SK-N-SH (cell line): ENCODE measurements at places on chromosomes 2 and 18. TPM values are rescaled to one million over a fixed set of nuclear protein-coding genes. Genes with fewer than 3 reads are reported as not detected.

SLC30A3 gene
- 0.68 and 1.1 TPM in 2 replicates for polyA plus RNA-seq

TMEM247 gene
- polyA plus RNA-seq: not detected in 2 replicates

ELOA2 gene
- polyA plus RNA-seq: not detected in 2 replicates

DYNAP gene
- not detected in 2 replicates for polyA plus RNA-seq

G6PC2 gene
- not detected in 2 replicates for polyA plus RNA-seq

ARHGAP15 gene
- not detected in 2 replicates for polyA plus RNA-seq

STAT4 gene
- polyA plus RNA-seq: 0.12 and 0.19 TPM in 2 replicates

MRPS5 gene
- polyA plus RNA-seq: 32.8 and 40.4 TPM in 2 replicates

ASXL3 gene
- 0.03 TPM in 1 of 2 replicates, not detected in the other for polyA plus RNA-seq

ZNF892 gene
- 1.4 TPM in 2 replicates for polyA plus RNA-seq

CCDC74B gene
- polyA plus RNA-seq: 14.5 and 16.2 TPM in 2 replicates

CNPPD1 gene
- polyA plus RNA-seq: 75.9 and 84.1 TPM in 2 replicates

GAD1 gene
- polyA plus RNA-seq: 0.20 and 0.63 TPM in 2 replicates

REEP1 gene
- polyA plus RNA-seq: 0.13 TPM in 2 replicates

TNFRSF11A gene
- 2.5 and 5.1 TPM in 2 replicates for polyA plus RNA-seq

CDKL4 gene
- 0.60 and 0.81 TPM in 2 replicates for polyA plus RNA-seq

MGAT5 gene
- polyA plus RNA-seq: 18.2 and 20.6 TPM in 2 replicates

HAAO gene
- polyA plus RNA-seq: not detected in 2 replicates

SERPINB11 gene
- polyA plus RNA-seq: not detected in 2 replicates

AMER3 gene
- polyA plus RNA-seq: under 0.01 and 0.03 TPM in 2 replicates

RNF138 gene
- polyA plus RNA-seq: 17.6 and 22.3 TPM in 2 replicates

SLC9A4 gene
- 0.07 and 0.11 TPM in 2 replicates for polyA plus RNA-seq

PLEKHH2 gene
- 1.9 and 3.1 TPM in 2 replicates for polyA plus RNA-seq

CNDP1 gene
- not detected in 2 replicates for polyA plus RNA-seq

MC4R gene
- 0.21 and 0.62 TPM in 2 replicates for polyA plus RNA-seq

TSN gene
- 26.1 and 35.1 TPM in 2 replicates for polyA plus RNA-seq

NLRC4 gene
- polyA plus RNA-seq: 0.02 TPM in 1 of 2 replicates, not detected in the other

GPBAR1 gene
- polyA plus RNA-seq: 0.08 and 0.13 TPM in 2 replicates

SNED1 gene
- 0.03 TPM in 2 replicates for polyA plus RNA-seq

NEB gene
- 0.02 and 0.05 TPM in 2 replicates for polyA plus RNA-seq

PLCL1 gene
- polyA plus RNA-seq: 7.7 and 10.3 TPM in 2 replicates

EIPR1 gene
- polyA plus RNA-seq: 85.9 and 103 TPM in 2 replicates

APOB gene
- polyA plus RNA-seq: not detected in 2 replicates

CFAP221 gene
- polyA plus RNA-seq: 0.12 and 0.15 TPM in 2 replicates

CNNM3 gene
- 9.3 and 14.7 TPM in 2 replicates for polyA plus RNA-seq

ANKAR gene
- 1.6 and 2.1 TPM in 2 replicates for polyA plus RNA-seq

DSG1 gene
- 0.02 TPM in 1 of 2 replicates, not detected in the other for polyA plus RNA-seq
